ENCODE measurements at places on chromosomes 16 and 17. TPM values are rescaled to one million over a fixed set of nuclear protein-coding genes. Genes with fewer than 3 reads are reported as not detected.

Gene ATP6V0A1
- total RNA-seq: 55.3 TPM

DNA sequence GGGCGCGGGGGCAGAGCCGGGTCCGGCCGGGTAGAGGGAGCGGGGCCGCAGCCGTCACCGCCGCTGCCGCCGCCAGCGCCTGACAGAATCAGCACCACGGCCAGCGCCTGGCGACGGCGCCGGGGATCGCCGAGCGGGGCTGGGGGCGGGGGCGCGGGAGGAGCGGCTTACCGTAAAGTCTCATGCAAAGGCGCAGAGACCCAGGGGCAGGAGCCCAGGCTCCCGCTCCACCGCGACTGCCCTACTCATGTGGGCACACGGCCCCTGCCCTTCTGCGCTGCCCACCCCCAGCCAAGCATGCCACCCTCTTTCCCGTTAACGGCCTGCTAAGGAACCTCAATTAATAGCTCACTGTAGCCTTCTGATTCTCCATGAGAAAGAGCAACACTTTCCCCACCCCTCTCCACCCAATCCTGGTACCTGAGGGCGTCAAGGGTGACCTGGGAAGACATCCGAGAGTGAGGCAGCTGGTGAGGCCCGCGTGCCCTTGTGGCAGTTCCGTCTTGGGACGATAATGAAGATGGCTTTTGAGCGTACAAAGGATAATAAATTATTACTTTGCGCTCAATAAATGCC lies at the start of gene SEZ6:
SEZ6 (minus strand) TSS at position 98 of the 576 bp plus-strand sequence. CDS start 164 bp downstream, outside the sequence.
- DNase-seq: peak; percentile 94

GRCh38 chr17:76278952-76279741 lies 14.0 kb downstream of the UBALD2 start:
- DNase-seq: peak; percentile 73

GRCh38 chr16:9827062-9827752 lies 355.0 kb downstream of the GRIN2A start:
- DNase-seq: no peak

DNA sequence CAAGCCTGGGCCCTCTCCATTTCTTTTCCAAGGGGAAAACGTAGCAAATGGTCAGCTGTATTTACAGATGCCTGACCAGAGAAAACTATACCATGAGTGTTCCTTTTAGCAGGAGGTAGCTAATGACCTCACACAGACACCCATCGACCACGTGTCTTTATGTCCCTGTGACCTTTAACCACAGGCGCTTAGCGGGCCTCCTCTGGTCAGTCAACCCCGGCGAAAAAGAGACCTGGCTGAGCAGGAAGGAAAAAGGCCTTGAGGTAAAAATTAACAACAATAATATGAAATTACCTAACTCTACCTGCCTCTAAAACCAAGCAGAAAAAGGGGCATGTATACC lies 9.1 kb downstream of the NUDT16L1 start:
- DNase-seq: no peak

GRCh38 chr17:36807496-36808179 lies 129.6 kb upstream of the LHX1 start:
- peak; percentile 80 for DNase-seq

Gene ARMC5
- total RNA-seq: 8.7 TPM

DNA sequence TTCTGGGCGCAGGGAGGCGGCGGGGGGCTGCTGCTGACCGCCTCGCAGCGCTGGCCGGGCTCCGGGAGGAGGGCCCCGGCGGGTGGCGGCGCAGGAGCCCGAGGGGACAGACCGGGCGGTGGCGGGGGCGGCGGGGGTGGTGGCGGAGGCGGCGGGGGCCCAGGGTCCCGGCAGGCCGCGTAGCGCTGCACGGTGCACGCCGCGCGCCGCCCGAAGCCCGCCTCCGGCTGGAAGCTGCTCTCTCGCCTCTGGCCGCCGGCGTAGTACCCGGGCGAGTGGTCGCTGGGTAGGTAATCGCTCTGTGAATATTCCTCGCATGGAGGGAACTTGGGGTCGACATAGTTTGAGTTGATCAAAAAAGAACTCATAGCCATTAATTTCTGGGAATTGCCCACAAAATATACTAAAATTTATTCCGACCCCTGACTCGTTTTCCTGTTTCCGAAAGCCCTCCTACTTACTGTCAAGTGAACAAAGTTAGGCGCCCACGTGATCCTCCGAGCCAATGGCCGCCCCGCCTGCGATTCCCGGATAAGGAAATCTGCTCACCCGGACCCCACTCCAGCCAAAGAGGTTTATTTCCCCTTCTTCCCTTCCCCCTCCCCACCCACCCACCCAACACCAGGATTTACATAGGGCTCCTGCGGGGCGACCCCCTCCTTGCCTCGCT lies at the start of gene HOXB4:
HOXB4 (minus strand) TSS at position 405 of the 670 bp plus-strand sequence; CDS start at position 374, 31 bp downstream.
- no peak for DNase-seq

Gene SKAP1
- total RNA-seq: not detected

DNA sequence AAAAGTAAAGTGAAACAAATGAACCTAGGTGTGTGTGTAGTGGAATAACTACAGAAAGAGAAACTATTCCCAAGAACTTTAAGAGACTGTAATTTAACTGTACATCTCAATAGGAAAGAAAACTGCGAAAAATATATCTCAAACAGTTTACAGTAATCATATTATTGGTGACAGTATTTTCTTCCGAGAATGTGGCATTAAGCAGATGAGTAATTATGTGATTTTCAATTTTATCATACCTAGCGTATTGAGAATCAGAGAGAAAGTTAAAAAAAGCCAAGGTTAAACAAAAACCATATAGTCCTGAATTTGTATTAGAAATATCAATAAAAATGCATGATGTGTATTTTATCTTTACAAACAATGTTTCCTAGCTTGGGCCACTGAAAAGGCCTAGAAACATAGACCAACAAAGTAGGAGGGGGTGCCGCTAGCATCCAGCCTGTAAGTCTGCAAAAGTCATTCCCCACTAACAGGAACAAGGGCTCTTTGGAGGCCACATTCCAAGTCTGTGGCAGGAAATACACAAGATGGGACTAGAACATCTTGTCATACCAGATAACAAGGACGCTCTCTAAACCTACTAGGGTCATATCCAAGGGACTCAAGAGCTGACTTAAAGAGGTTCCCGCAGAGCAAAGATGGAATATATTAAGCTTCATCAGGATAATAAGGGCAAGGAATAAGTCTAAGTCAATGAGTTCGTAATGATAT lies 20.5 kb downstream of the RNF157 start:
- no peak for DNase-seq

GRCh38 chr16:2042171-2042985 lies 5.3 kb downstream of the NTHL1 start:
- DNase-seq: no peak

Gene DYNLRB2
- not detected for total RNA-seq

DNA sequence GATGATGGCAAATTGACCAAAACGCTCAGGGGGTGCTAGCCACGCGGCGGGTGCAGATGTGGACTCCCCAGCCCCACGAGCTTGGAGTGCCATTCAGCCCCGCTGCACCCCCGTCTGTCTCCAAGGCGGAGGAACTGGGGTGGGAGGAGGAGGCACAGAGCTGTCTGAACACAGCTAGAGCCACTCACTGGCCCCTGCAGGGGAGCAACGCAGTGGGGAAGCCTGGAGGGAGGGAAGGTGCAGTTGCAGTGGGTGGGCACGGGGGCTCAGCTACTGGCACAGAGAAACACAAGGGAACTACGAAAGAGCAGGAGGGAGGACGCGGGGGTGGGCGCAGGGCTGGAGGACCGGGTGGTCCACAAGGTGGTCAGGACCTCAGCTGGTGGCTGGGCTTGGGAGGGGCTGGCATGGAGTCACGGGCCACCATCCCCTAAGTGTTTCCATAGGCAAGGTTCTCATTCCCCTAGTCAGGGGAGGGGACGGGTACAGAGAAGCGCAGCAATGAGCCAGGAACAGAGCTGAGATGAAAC lies 46.3 kb upstream of the CDR2 start:
- DNase-seq: no peak

DNA sequence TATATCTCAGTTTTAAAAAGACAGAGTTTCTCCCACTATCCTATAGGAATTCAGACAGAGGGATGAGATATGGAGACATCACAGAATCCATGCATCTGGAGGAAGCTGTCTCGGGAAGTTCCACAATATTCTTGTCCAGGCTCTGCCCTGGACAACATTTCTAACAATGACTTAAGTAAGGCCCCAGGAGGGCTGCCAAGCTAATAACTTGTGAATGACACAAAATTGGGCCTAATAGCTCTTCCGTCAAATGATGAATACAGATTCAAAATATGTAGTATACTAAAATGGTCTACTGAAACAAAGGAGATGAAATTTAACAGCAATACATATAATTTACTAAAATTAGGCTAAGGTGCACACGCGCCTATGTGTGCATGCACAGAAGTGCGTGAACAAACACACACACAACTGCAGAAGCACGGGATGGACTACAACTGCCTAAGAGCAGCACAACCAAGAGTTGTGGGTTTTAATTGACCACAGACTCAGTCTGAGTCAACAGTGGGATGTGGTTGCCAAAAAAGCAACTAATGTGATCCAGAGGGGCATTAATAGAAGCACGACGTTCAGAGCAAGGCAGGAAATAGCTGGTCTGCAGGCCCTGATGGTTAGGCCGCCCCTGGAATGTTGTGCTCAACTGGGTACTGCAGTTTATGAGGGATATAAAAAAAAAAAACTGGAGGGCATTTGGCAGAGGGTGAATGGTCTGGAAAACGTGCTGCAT lies 26.3 kb upstream of the HS3ST2 start:
- no peak for DNase-seq

Gene PIRT
- total RNA-seq: not detected

DNA sequence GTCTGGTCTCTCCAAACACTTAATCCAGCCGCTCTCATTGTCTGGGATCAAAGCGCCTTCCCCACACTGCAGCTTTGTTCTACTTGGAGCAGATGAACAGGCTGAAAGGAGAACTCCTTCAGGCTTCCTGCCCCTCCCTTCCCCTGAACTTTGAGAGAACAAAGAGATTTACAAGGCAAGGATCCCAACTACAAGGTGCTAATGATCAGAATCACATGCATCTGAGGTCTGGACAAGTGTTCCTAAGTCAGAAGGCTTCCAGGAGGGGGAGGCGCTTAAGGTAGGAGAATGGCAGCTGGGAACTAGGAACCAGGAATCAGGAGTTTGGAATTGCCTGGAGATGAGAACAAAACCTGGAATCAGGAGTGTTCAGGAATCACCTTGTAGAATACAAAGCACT lies 606.3 kb upstream of the CDH11 start:
- no peak for DNase-seq

DNA sequence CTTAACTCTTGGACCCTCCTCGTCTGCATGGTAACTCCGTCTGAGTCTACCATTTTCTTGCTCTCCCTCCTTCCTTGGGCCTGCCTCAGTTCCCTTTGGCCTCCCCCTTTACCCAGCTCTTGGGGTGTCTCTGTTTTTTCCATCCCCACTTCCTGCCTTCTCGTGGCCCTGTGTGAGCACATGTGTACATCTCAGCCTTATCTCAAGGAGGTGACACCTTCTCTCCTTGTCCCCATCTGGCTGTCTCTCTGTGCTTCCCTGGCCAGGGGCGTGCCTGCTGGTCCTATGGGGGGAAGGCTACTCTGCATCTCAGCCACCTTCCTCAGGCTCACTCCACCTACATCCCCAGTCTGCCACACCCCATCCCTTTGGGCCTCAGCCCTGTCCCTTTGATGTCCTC lies 6.6 kb downstream of the CTF1 start:
- DNase-seq: no peak

DNA sequence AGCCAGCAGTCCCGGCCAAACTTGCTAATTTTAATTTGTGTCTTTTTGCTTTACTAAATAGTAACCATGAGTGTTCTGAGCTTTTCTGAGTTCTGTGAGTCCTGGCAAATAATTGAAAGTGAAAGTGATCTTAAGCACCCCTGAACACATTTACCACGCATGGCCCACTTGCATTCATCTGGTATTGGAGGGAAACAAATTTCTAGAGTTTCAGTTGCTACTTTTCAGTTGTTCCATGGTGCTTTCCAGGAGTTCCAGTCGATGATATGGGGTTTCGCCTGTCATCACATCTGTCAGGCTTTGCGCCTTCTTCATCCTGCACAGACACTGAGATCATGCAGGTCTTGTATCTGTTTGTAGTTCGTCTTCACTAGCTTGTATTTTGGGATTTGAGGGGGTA lies 44.1 kb downstream of the CRLF3 start:
- no peak for DNase-seq

GRCh38 chr17:28159004-28159403 lies 116.5 kb downstream of the NLK start:
- no peak for DNase-seq

- DNase-seq: peak; percentile 95
These were observed 219.9 kb downstream of the ENGASE start for GRCh38 chr17:79294459-79295071.

GRCh38 chr17:44039829-44040635 lies 25.3 kb upstream of the TMEM101 start:
- no peak for DNase-seq

- DNase-seq: no peak
These were observed 1.1 kb downstream of the EZH1 start for GRCh38 chr17:42743595-42744282.

Gene DNAJA2
- total RNA-seq: 97.4 TPM

DNA sequence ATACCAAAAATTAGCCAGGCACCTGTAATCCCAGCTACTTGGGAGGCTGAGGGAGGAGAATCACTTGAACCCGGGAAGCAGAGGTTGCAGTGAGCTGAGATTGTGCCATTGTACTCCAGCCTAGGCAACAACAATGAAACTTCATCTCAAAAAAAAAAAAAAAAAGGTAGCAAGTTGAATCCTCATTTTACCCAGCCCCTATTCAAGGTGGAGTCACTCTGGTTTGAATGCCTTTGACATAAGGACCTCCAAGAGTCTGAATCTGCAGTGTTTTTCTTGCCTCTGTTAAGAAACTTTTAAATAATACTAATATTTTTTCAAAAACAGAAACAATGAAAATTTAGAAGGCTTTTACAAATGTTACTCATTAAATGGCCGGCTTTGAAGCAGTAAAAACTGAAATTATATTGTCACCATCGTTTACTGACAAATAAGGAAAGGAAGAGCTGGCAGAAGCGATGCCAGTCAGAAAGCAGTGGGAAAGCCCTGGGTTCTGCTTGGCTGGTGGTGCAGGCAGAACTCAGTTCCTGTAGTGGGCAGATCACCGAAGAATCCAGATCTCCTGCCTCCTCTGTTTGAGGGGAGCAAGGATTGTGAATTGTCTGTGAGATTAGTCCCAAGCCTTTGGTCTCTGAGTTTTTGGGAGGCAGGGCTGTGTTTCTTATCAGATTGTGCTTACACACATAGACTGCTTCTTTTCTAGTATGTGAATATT lies 99.7 kb upstream of the HAS3 start:
- no peak for DNase-seq

- peak; percentile 69 for DNase-seq
These were observed 45.8 kb upstream of the CIBAR2 start for GRCh38 chr16:85157813-85158742.

DNA sequence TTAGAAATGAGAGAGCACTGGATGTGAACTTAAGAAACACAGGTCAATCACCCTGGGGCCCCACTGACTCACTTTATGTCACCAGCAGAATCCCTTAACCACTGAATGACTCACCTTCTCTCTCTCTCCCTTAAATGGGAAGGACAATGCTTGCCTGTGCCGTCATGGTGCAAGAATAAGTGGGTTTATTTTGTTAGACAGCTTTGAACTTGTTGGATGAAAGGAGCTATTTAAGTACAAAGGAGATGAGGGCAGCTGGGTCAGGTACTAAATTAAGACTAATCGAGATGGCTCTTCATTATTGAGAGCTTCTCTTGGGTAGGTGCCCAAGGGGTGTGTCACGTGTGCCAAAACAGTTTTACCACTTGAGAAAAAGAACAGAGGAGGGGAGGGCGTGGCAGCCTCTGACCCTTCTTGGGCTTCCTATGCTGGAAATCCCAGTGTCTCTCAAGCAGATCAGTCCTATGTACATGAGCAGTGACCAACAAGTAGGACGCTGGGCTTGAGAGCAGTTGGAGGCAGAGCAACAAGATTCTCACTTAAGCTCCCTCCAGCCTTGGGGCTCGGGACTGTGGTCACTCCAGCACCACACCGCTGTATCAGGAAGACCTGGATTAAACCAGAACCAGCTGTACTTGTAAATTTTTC lies 6.7 kb upstream of the KRT31 start:
- no peak for DNase-seq

Gene CA5A
- not detected for total RNA-seq

Gene ZNF287
- total RNA-seq: 6.2 TPM
